ENCODE measurements at places on chromosomes 7 and 10. TPM values are rescaled to one million over a fixed set of nuclear protein-coding genes. Genes with fewer than 3 reads are reported as not detected.

DNA sequence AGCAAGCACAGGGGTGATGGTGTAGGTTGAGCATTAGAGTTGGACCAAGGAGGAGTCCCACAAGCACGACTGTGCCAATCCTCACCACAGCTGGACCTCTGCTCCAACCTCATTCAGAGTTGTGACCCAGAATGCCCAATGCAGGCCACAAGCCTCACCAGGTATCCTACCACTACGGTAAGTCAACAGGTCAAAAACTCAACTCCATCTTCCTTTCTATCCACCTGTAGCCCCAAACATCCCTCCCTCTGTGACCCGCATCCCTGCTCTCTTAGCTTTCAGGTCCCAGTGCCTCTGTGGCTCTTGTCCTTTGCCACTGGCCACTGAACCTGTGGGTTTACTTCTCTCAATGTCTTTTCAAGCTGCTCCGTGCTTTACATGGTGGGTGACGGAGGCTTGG is 112.8 kb downstream of the PIP4K2A start:
- no peak for DNase-seq

- DNase-seq, result peak; percentile 63
Observed at GRCh38 chr10:98748298-98748697, 301.6 kb upstream of the HPS1 start.

DNA sequence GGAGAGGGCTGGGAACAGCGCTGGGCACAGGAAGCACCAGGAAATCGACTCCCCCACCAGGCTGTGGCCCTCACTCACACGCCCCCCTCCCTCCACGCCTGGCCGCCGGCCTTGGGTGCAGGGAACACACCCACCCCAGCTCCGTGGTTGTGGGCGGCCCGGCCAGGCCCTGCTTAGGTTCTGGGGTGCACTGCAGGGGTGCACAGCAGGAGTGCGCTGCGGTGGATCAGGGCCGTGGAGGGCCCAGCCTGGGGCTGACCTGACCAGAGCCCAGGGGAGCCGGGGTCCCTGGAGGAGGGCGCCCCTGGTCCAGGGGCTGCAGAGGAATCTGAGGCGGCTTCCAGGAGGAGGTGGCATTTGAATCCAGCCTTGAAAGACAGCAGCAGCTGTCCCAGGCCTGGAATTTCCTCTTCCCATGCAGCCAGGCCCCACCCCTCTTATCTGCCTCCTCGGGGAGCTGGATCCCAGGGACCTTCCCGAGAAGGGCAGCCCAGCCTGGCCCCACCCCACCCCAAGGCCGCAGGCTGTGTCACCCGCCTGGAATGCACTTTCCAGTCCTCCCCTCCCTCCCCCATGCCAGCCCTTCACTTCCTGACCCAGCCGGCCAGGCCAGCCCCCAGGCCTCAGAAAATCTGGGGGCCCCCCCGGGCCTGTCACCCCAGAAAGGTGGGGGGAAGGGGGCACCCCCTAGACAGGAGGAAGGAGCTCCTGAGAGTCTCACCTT is 18.4 kb upstream of the PDGFA start:
- no peak for DNase-seq

DNA sequence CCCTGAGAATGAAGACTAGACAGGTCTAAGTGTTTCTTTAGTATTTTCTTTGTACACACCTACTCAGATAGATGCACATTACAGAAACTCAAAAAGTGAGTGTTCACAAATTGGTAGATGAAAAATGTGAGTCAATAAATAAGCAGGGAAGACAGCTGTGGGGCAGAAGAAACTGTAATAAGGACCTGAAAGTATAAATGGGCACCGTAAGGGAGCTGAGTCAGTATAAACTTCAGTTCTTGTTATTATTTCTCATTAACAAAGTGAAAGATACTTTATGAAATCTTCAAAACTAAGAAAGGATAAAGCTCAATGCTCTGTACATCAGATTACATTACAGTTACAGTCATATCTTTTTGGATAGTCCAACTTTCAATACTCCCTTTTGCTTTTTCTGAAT is 2.5 kb downstream of the MTPN start:
- DNase-seq, result no peak

- no peak for DNase-seq
Observed at GRCh38 chr7:83117466-83117865, 45.2 kb downstream of the PCLO start.

- no peak for DNase-seq
Observed at GRCh38 chr10:123367195-123367594, 213.0 kb downstream of the BUB3 start.

DNA sequence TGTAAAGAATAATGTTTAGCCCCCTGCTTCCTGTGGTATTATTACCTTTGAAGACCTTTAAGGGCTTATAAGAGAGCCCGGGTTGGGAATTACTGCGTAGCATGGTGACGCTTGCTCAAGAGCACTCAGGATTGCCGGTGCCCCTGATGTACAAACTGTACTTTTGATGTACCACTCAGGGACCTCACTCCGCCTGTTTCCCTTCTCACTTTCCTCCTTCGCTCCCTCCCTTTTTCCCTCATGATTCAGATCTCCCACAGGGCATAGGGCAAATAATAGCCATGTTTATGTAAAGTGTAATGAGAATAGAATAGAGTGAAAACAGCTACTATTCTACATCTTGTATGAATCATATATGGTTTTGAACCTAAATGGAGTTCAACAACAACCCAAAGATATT is 77.8 kb upstream of the PDCD4 start:
- DNase-seq, result peak; percentile 5

GRCh38 chr7:5635461-5636445 is 145.7 kb downstream of the RNF216 start:
- DNase-seq, result peak; percentile 45

GRCh38 chr7:72038022-72038732 is 374.0 kb downstream of the CALN1 start:
- no peak for DNase-seq

- DNase-seq, result no peak
Observed at GRCh38 chr10:62025901-62026879, 124.7 kb downstream of the ARID5B start.

- DNase-seq, result peak; percentile 78
Observed at GRCh38 chr10:110279407-110279986, 25.2 kb downstream of the SMNDC1 start.

DNA sequence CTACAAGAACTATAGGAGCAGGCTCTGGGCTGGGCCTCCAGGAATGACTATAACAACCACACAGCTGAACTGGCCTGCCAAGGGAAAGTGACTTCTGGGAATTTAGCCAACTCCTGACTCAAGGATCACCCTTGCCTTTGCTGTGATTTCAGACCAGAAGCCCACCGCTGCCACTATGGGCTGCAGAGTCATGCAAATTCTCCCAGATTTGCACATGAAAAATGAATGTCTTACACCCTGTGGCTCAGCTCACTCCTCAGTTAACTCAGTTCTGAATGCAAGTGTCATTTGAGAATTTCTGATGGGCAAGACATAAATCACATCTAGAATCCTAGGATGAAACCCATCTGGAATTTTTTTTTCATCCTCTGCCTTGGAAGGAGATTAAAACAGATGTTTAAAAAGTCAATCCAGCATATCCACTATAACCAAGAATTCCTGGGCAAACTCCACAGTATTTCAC is 186.5 kb upstream of the BET1 start:
- no peak for DNase-seq

DNA sequence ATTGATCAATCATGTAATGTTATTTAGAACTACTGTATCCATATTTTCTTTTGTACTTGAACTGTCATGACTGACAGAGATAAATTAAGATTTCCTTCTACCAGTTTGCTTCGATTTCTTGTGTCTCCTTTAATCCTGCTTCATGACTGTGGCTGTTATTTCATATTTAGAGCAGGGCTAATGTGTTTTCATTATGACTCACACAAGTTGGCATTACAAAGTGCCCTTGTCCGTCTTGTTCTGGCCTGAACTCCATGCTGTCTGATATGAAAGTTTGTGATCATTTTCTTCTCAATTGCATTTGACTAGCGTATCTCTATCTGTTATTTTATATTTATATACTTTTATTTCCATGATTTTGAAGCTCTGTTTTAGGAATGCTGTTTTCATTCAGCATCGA is 344.1 kb upstream of the PRKCQ start:
- peak; percentile 70 for DNase-seq

GRCh38 chr10:69994262-69994661 is 58.4 kb upstream of the MACROH2A2 start:
- peak; percentile 69 for DNase-seq

- peak; percentile 99 for DNase-seq
Observed at GRCh38 chr7:75738975-75739795, 444 bp upstream of the HIP1 start.

- no peak for DNase-seq
Observed at GRCh38 chr10:16964576-16965343, 147.5 kb upstream of the RSU1 start.

DNA sequence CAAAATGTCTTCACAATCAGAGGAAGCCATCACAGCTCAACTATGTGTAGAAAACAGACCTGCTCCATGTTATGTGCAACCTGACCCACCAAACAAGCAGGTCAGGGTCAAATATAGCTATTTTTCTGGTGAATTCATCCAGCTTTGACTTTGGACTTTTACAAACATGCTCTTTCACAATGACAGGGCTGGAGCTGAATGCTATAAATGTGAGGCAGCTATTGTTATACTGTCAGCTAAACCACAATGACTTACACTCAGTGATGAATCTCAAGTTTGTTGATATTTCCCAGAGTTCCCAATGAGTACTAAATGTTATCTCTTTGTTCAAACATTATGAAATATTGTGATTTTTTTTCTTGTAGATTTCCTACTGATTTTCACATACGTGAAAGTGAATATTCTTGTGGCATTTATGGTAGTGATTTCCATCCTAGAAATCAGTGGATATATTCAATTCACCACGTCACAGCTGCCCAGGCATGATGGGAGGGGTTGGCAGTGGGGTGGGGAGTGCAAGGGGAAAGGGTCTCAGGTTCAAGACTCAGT is 2.5 kb upstream of the ITIH2 start:
- DNase-seq, result no peak

- DNase-seq, result no peak
Observed at GRCh38 chr7:91942312-91942711, 1.6 kb downstream of the AKAP9 start.

GRCh38 chr7:30162133-30162532 is 27.3 kb downstream of the MTURN start:
- no peak for DNase-seq

GRCh38 chr7:117086788-117087187 is 133.5 kb downstream of the ST7 start:
- no peak for DNase-seq

GRCh38 chr10:13037832-13038231 is 36.3 kb upstream of the CCDC3 start:
- DNase-seq, result no peak

GRCh38 chr7:22482503-22482902 is 17.5 kb downstream of the STEAP1B start:
- DNase-seq, result no peak

DNA sequence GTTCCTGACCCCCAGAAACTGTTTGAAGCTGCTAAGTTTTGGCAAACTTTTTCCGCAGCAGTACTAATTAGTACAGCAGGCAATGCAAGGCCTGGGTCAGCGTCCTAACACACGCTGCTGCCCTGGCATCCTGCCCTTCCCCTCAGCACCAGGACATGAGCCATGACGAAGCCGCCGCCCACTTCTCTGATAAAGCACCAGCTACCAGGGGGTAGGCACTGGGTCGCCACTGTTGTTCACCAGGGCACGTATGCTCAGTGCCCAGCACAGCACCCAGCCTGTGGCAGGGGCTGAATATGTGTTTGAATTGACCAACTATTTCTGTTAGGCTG is 59.5 kb downstream of the CHST15 start:
- no peak for DNase-seq

GRCh38 chr7:68893411-68893810 is 704.9 kb upstream of the AUTS2 start:
- no peak for DNase-seq

- DNase-seq, result no peak
Observed at GRCh38 chr10:103780242-103781149, 74.9 kb downstream of the SH3PXD2A start.

DNA sequence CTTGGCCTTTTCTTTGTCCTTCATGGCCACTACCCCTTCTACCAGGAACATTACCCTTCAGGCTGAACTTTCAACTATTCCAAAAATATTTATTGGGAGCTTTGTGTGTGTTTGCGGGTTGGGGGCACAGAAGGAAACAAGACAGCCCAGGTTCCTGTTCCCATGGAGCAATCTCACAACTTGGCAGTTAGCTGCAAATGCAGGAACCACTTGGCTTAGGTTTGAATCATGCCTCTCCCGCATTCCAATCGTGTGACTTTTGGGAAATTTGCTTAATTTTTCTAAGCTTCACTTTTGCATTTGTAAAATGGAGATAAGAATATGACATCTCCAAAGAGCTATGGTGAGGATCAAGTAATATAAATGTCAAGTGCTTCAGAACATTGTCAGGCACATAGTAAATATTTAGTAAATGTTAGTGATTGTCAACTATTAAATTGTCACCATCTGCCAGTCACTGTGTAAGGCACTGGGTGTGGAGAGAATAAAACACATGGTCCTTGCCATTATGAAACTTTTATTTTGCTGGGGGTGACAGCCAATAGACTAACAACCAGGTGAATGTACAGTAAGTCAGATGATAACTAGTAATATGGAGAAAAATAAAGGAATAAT is 277.1 kb downstream of the SNX13 start:
- no peak for DNase-seq

GRCh38 chr10:118732245-118733165 is 22.3 kb downstream of the CACUL1 start:
- no peak for DNase-seq

DNA sequence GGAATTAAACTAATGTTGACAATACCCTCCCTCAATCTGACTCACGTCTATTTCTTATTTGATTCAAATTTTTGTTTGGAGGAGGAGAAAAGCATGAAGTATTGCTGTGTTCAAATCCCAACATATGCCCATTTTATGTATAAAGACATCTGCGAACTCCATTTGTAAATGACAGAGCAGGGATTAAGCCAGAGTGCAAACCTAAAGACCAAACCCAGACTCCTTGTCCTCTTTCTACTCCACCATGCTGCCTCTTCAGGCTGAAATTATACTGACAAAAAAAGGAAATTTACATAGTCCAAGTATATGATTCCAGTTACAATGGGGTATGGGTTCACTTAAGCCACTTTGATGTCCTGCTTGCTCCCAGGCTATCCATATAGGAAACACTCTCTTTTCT is 383.1 kb downstream of the ADRA2A start:
- DNase-seq, result no peak

- DNase-seq, result no peak
Observed at GRCh38 chr7:4783762-4784351, 8.4 kb downstream of the AP5Z1 start.

GRCh38 chr10:72037266-72037665 is 51.1 kb downstream of the SPOCK2 start:
- no peak for DNase-seq

Gene COL1A2
- total RNA-seq, result 0.05 TPM

Gene CFAP46
- not detected for total RNA-seq

Gene CABCOCO1
- total RNA-seq, result 0.40 TPM

Gene LRRD1
- not detected for total RNA-seq

Gene MLXIPL
- 0.03 TPM for total RNA-seq

Gene PDE6C
- total RNA-seq, result not detected

Gene DNAH11
- 0.40 TPM for total RNA-seq

Gene EIF5AL1
- total RNA-seq, result 0.59 TPM

Gene STEAP2
- total RNA-seq, result 0.80 TPM

Gene COL26A1
- 0.85 TPM for total RNA-seq

Gene HOXA3
- 0.56 TPM for total RNA-seq

Gene FAM131B
- not detected for total RNA-seq

Gene GNGT1
- not detected for total RNA-seq

Gene CALCR
- total RNA-seq, result 0.08 TPM

Data from SK-MEL-5 (cell line).